Activated T-cell treated with anti-CD3 and anti-CD28 coated beads, Interleukin-2, amount 50 U/mL, for 24 hours (primary cell): ENCODE measurements at places on chromosomes 11 and 22.

GRCh38 chr11:13094930-13095687, 86.0 kb downstream of the RASSF10 start:
- no peak for DNase-seq

GRCh38 chr11:69642549-69642912, 1.6 kb downstream of the CCND1 start:
- DNase-seq = peak; percentile 77

DNA sequence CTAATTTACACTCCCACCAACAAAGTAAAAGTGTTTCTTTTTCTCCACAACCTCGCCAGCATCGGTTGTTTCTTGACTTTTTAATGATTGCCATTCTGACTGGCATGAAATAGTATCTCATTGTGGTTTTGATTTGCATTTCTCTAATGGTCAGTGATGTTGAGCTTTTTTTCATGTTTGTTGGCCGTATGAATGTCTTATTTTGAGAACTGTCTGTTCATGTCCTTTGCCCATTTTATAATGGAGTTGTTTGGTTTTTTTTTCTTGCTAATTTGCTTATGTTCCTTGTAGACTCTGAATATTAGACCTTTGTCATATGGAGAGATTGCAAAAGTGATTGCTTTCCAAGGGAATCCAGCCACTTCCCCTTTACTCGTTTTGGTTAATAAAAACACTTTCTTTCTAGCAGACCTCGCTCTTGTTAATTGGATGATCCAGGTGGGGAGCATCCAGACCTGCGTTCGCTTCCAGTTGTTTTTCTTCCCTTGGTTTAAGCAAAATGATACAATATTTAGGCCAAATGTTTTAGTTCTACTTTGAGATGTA, 17.1 kb upstream of the APOL4 start:
- no peak for DNase-seq

GRCh38 chr11:96207459-96208449, 135.2 kb downstream of the MAML2 start:
- no peak for DNase-seq
